Left forelimb (tissue), 1 donor: ENCODE measurements at places on chromosomes 7 and 10.

GRCh38 chr10:56298941-56299340 is 62.1 kb downstream of the ZWINT start:
- no peak for DNase-seq

DNA sequence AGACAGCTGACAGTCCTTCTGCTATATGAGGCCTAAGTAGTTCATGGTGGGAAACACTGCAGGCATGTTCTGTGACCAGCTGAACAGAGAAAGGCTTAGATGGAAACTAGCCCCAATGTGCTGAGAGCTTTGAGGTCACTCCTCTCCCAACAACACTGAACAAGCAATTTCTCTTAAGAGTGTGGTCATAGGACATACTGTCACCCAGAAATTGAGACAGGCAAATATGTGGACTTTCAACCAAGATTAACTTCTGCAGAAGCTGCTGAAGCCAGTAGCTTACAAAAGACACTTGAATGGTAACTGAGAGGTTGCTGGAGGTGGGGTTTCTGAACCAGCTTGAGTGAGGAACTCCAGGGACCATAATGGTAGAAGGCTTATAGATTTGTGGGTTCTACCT is 38.9 kb upstream of the UNC5B start:
- no peak for DNase-seq

- no peak for DNase-seq
Measured at GRCh38 chr7:111407258-111407657, 155.0 kb downstream of the IMMP2L start.

GRCh38 chr7:106187613-106188350 is 75.7 kb upstream of the SYPL1 start:
- DNase-seq = no peak

GRCh38 chr10:44173608-44173894 is 211.3 kb downstream of the CXCL12 start:
- no peak for DNase-seq

DNA sequence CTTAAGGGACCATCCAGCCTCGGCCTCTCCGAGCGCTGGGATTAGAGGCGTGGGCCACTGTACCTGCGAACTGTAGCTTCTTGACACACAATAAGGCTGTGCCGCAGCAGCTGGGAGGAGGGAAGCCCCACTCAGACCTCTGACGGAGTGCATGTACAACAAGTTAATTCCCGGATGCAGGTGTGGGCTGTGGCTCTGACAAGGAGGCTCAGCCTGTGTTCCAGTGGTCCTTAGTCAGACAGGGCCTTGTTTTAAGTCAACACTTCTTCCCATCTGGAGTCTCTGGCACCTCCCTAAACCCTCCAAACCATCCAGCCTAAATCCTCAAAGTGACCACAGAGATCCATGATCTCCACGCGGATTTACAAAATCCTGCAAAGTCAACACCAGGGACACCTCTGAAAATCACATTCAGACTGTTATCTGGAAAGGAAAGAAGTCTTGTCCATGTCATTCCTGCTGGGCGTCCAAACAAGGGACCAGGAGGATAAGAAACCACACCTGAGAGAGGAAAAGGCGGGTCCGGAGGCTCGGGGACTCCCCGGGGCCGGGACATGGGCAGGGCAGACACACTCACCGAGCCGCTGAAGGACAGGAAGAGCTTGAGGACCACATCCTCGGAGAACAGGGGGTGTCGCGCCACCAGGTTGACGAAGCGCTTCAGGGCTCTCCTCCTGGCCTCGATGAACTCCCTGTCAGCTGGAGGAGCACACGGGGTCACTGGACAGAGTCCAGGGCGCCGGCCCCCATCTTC is 29.4 kb downstream of the NUDT1 start:
- no peak for DNase-seq

- DNase-seq = no peak
Measured at GRCh38 chr7:128352153-128352537, 8.4 kb upstream of the RBM28 start.

DNA sequence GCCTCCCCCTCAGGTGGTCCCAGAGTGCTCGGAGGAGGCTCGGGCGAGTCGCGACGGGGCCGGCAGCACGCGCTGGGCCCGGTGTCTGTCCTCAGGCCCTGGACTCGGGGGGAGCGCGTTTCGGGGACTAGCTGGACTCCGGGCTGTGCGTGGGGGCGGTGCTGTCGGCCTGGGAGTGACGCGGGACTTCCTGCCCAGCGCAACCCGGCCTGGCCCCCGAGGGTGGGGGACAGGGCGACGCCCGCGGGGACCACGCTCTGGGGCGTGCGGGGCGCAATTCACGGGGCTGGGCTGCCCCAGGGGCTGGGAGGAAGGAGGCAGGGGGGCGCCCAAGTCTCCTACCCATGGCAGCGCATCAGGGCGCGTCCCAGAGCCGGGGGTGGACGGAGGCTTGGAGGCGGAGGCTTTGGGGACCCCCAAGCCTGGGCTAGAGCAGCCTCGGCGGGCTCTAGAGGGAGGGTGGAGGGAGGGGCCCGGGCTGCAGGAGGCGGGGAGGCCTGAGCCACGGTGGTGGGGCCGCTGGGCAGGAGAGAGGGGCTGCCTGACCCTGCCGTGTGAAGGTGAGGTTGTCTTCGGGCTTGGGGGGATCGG is 2.3 kb upstream of the VENTX start:
- DNase-seq = no peak

GRCh38 chr10:59960751-59961150 is 54.4 kb upstream of the CCDC6 start:
- no peak for DNase-seq

- no peak for DNase-seq
Measured at GRCh38 chr7:151455690-151456089, 15.7 kb upstream of the CRYGN start.

- no peak for DNase-seq
Measured at GRCh38 chr7:108528183-108528712, 2.3 kb upstream of the PNPLA8 start.

- DNase-seq = no peak
Measured at GRCh38 chr7:126040114-126041045, 1110.8 kb upstream of the POT1 start.

DNA sequence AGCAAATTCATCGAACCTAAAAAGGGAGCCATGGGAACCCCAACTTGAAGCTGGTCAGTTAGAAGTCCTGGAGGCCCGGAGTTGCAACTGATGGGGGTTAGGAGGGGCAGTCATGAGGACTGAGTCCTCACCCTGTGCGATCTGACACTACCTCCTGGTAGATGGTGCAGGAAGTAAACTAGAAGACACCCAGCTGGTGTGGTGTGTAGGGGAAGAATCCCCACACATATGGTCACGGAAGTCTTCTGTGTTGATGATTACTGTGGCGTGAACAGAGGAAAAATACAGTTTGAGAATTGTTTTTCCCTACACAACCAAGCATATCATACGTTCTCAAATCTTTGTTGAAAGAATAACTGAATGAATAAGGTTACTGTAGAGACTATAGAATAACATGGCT is 164.6 kb upstream of the KCTD7 start:
- DNase-seq = no peak

- DNase-seq = no peak
Measured at GRCh38 chr10:6868036-6868725, 288.1 kb upstream of the PRKCQ start.

DNA sequence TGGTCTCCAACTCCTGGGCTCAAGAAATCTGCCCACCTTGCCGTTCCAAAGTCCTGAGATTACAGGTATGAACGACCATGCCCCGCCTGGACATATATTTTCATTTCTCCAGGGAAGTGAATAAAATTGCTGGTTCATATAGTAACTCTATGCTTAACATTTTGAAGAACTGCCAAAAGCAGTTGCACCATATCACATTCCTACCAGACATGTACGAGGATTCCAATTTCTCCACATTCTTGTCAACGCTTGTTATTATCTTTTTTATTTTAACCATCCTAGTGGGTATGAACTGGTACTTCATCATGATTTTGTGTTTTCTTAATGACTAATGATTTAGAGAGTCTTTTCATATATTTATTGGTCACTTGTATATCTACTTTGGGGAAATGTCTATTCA is 21.9 kb upstream of the CPN1 start:
- DNase-seq = no peak

- no peak for DNase-seq
Measured at GRCh38 chr10:67036808-67037207, 111.0 kb downstream of the LRRTM3 start.

DNA sequence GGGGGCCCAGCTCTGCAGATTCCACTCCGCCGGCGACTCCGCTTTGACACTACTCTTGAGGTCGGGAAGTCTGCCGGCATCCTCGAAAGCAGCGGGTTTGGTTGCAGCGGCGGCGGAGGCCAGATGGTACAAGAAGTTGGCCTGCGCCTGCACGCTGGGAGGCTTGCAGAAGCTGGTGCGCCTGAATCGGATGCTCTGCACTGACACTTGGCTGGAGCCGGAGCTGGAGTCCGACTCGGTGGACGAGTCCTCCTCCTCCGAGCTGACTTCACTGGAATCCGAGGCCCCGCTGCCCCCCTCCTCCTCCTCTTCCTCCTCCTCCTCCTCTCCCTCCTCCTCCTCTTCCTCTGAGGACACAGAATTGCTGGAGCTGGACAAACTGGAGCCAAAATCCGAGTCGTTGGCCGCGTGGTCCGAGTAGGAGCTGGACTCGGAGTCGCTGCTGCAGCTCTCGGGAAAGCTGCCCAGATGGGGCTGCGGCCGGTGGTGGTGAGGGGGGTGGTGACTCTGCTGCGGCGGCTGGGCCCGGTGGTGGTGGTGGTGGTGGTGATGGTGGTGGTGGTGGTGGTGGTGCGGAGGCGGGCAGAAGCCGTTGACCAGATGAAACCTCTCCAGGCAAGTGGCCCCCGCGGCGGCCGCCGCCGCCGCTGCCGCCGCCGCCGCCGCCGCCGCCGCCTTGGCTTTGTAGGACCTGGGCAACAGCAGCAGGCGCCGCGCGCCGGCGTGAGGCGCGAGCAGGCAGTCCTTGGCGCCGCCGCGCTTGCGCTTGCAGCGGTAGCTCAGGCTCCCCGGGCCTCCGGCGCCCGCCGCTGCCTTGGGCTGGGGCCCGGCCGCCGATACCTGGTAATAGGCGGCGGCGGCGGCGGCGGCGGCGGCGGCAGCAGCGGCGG is 9.0 kb downstream of the SKIDA1 start:
- peak; percentile 86 for DNase-seq

GRCh38 chr7:94710256-94710655 is 54.3 kb upstream of the SGCE start:
- no peak for DNase-seq
